Activated T-cell treated with anti-CD3 and anti-CD28 coated beads, Interleukin-2, amount 50 U/mL, for 4 hours (primary cell): ENCODE measurements at places on chromosomes 1 and 21. TPM values are rescaled to one million over a fixed set of nuclear protein-coding genes. Genes with fewer than 3 reads are reported as not detected.

GRCh38 chr1:20385630-20386029, 95.0 kb downstream of the VWA5B1 start:
- DNase-seq: no peak

GRCh38 chr1:204420039-204421004, 8.7 kb upstream of the PPP1R15B start:
- no peak for DNase-seq

DNA sequence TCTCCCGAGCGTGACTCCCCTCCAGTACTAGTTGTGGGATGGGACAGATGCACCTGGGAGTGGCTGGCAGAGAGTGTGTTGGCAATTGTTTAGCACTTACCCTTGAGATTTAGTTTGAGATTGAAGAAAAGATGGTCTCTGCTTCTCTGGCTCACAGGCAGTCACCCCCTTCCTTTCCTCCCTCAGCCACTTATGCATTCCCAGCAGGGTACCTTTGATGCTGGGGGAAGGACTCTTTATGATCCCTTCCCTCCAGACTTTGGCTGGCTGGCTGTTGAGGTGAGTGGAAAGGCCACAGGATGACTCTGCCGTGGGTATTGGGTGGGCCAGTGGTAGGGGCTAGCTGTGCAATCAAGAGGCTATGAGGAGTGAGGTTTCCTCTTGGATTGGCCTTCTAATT, 236.8 kb downstream of the CAMTA1 start:
- no peak for DNase-seq

- no peak for DNase-seq
Measured at GRCh38 chr1:189616893-189617292, 860.8 kb downstream of the BRINP3 start.

DNA sequence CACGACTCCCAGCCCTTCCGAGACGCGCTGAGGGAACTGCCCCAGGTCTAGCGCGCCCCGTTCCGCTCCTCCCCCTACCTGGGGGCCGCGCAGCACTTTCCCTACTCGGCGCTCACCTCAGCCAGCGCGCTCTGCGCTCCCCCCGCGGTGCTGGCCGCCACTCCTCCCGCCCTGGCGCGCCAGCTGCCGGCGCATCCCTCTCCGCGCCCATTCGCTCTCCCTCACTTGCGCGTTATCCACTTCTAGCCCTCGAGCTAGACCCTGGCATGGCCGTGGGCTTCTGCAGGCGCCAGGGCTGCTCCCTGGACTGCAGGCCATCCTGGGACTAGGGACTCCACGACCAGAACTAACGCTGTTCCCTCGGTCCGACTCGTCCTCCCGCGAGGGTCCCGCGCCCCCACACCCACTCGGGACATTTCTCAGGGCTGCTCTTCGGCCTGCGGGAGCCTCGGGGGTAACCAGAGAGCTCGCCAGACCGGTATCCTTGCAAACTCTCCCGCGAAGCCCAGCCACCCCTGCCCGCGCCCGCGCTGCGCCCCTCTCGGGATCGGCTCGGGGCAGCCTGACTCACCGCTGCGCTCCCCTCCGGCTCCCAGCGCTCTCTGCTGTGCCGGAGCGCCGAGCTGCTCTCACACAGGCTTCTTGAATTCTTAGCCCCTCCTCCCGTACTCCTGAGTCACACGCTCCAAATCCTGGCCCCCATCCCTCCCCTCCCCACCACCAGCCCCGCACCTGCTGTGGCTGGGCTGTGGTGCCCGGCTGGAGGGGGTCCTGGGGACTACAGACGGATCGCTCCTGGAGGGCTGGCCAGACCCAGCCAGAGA, at the start of gene NGF:
TSS of gene NGF (minus strand) at position 617 of the 824 bp plus-strand sequence. CDS start 51,454 bp downstream, outside the sequence.
- DNase-seq: no peak

GRCh38 chr21:41707960-41708330, 58.9 kb downstream of the RIPK4 start:
- no peak for DNase-seq

- no peak for DNase-seq
Measured at GRCh38 chr1:205542367-205542766, 37.9 kb downstream of the CDK18 start.

DNA sequence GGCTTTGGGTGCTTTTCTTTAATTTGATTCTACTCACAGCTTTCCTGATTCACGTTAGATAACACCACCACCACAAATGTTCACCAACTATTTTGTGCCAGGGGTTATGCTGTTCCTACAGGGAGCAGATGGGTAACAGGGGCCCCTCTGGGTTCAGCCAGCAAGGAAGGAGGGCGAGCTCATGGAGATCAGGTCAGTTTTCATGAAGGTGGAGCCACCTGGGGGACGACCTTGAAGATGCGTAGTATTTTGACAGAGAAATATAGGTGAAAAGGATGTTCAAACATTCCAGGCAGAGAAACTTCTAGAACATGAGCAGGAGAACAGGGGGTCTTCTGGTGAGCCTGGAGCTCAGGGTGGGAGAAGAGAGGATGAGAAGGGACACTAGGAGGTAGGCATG, 28.9 kb downstream of the KIAA0040 start:
- no peak for DNase-seq

LCE3E gene
- total RNA-seq: not detected

FCGR3A gene
- 0.40 TPM for total RNA-seq

CELF3 gene
- not detected for total RNA-seq

OPRD1 gene
- not detected for total RNA-seq
